ENCODE measurements at places on chromosomes 3 and 15.
A peak's percentile ranks its signal among the peaks of the same experiment; 100 is the strongest.

GRCh38 chr15:82890338-82890994 is 62.1 kb downstream of the HOMER2 start:
- no peak for DNase-seq

DNA sequence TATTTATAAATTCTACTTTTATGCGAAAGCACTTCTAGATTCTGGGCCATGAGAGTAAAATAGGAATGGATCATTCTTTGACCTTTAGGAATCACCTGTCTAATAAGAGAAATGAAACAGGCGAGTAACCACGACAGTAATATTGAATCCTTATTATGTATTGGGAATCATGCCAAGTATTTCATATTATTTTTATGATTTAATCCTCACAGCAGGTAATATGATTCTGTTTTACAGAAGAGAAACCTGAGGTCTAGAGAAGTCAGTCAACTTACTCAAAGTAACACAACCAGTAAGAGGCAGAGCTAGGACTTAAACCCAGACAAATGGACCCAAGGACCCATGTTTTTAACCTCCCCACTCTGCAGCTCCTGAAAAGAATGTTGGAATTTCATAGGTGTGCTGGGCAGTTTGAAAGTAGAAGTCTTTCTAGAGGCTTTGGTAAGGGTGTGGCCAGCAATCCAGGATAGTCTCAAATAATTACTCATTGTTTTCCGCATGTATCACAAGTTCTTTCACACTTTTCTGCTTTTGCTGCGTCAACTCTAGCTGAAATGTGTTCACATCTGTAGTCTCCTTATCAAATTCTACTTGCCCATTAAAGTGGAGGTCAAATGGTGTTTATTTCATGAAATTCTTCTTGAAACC is 181.7 kb downstream of the TPRG1 start:
- DNase-seq, result no peak

DNA sequence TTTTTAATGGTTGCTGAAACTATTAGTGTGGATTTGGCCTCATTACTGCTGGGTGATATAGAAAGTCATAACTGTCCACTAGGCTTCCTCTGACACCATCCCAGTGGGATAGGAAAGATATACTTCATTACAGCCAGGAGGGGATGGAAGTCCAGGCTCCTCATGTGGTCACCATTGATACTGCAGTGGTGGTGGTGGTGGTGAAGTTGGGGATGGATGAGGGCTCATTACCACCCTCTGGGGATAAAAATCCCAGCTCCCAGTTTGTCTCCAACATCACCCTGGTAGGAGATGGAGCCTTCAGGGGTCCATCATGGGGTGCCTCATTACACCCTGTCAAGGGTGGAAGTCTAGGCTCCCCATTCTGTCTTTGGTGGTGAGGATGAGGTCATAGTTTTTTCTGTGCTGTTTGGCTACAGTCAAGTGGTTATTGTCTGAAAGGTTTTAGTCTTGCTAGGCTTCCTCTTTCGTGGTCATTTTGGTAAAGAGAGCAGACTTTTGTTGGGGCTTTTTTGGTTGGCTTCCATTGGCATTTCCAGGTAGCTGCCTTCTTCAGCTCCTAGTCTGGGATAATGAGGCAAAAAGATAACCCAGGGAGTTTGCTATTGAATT is 30.1 kb upstream of the FILIP1L start:
- DNase-seq, result no peak

GRCh38 chr15:68431792-68432401 is at the start of gene ITGA11:
Gene ITGA11, minus strand, starts transcription at chr15:68432163. Its CDS starts 97 bp downstream, at chr15:68432066.
- DNase-seq, result no peak

GRCh38 chr15:99437315-99438223 is 128.2 kb upstream of the MEF2A start:
- DNase-seq, result no peak

- no peak for DNase-seq
Observed at GRCh38 chr3:111762537-111762936, 96.5 kb upstream of the PHLDB2 start.

- DNase-seq, result no peak
Observed at GRCh38 chr3:61358364-61358763, 107.1 kb upstream of the FHIT start.

DNA sequence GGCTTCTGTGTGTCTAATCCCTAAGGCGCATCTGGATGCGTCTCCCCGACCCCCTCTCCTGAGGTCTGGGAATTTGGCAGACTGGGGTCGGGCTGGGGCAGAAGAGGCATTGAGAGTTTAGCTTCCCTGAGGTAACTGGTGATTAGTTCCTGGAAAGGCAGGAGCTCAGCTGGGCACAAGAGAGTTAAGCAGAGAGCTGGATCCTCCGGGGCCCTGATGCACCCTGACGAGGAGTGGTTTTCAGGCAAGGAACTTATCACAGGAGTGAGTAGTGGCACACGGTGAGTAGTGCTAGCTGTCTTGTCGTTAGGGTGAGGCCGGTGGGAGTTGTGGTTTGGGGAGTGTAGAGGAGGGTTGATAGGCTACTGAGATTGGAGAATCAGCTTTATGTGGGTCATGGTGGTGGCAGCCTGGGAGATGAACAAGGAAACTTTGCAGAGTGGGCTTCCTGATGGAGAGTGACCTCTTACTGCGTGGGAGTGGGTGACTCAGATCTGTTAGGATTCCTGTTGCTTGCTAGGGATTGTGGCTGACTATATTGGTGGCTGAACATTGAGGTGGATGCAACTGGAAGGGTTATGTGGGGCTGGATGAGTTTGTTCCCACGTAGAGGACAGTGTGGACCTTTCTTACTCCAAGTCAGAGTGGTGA is 897 bp downstream of the RAD54L2 start:
- DNase-seq, result peak; percentile 3

- no peak for DNase-seq
Observed at GRCh38 chr3:126340943-126341754, 16.1 kb downstream of the KLF15 start.

DNA sequence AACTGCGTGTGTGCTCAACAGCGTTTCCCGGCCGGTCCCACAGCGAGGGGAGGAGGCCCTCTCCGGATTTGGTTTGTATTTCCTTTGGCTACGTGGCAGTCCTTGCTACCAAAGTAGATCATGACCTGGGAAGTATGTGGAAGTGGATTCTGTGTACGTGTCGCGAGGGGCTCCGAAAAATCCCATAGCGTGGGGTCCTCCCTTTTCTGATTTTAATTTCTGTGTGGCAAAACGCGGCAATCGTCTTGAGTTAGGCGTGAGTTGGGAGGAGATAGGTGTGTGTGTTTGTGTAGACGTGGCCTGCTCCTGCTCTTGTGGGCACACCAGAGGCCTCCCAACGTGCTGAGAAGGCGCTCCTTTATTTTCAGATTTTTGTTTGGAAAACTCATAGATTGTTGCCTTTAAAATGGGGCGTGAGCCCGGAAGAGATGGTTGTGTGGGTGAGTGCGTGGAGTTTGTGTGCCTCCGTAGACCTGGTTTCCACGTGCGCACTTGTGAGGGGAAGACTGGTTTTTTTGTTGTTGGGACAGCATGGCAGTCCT is 1.2 kb downstream of the TRIM71 start:
- DNase-seq, result no peak

- DNase-seq, result no peak
Observed at GRCh38 chr3:113468539-113468938, 27.2 kb upstream of the CFAP44 start.

DNA sequence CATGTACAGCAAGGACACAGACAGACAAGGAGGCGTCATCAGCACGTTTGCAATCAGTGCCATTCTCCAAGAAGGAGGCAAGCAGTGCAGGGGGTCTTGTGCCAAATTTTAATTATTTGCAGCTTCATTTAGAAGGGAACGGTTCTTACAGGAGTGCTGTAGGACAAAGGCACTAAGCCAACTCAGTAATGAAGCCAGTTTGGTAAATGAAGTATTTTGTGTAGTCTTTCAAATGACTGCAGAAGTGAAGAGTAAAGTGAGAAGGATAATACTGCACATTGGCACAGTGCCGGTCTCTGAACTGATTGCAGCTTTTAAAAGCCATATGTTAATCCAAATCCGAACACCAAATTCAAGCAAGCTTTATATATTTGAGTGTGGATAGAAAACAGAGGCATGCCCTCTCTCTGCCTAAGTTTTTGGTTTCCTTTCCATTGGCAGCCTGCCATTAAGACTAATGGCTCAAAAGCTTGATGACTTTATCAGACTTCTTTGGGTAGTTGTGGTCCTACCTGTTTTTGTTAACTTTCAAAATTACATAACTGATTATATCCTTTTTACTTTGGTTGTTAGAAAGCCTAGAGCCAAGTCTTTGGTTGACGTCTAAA is 101.3 kb downstream of the SENP2 start:
- DNase-seq, result no peak

- DNase-seq, result no peak
Observed at GRCh38 chr3:48069339-48069738, 53.1 kb upstream of the MAP4 start.

GRCh38 chr3:25259871-25260270 is 168.2 kb upstream of the RARB start:
- no peak for DNase-seq

GRCh38 chr3:127053026-127053425 is 70.1 kb downstream of the PLXNA1 start:
- no peak for DNase-seq

DNA sequence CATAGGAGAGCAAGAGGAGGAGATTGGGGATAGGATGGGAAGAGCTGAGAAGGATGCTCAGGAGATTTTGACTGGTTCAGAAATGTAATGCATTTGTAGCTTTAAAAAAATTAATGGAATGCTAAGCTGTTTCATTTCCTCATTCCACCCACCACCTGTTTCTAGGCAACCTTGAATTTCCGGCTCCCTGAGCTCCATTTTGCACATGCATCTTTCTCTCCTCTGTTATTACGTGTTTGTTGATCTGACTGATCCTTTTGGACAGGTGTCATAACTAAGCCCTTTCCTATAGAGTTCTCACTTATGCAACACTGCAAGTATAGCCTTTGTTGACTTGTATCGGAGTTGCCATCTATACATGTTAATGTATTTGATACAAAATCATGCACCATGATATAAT is 4.3 kb downstream of the TMPRSS7 start:
- DNase-seq, result no peak

DNA sequence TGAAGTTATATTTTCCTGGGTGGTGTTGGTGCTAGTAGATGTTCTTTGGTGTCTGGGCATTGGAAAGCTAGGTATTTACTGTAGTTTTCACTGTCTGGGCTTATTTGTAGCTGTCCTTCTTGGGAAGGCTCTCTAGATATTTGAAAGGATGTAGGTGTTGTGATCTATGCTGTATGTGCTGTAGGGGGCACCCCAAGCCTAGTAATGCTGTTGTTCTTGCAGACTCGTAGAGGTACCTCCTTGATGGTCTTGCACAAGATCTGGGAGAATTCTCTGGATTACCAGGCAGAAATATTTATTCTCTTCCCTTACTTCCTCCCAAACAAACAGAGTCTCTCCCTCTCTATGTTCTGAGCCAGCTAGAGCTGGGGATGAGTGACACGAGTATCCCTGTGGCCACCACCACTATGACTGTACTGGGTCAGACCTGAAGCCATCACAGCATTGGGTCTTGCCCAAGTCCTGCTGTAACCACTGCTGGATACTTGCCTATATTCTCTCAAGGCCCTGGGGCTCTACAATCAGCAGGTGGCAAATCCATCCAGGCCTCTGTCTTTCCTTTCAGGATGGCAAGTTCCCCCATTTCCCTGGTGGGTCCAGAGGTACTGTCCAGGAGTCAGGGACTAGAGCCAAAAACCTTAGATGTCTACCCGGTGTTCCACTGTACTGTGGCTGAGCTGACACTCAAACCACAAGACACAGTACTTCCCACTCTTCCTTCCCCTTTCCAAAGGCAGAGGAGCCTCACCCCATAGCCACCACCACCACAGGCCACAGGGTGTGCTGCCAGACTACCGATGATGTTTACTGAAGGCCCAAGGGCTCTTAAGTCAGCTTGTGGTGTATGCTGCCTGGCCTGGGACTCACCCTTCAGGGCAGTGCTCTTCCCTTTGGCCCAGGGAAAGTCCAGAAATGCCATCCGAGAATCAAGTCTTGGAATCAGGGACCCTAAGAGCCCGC is 195.2 kb upstream of the DPPA4 start:
- DNase-seq, result no peak

GRCh38 chr15:29433507-29434248 is 164.1 kb upstream of the NSMCE3 start:
- DNase-seq, result no peak

Measured in stimulated activated CD8-positive, alpha-beta memory T cell treated with anti-CD3 and anti-CD28 coated beads, Interleukin-4, amount 100 ng/mL, for 4 hours (primary cell).